Hepatocyte (in vitro differentiated cells): ENCODE measurements at places on chromosomes 1 and 21.

DNA sequence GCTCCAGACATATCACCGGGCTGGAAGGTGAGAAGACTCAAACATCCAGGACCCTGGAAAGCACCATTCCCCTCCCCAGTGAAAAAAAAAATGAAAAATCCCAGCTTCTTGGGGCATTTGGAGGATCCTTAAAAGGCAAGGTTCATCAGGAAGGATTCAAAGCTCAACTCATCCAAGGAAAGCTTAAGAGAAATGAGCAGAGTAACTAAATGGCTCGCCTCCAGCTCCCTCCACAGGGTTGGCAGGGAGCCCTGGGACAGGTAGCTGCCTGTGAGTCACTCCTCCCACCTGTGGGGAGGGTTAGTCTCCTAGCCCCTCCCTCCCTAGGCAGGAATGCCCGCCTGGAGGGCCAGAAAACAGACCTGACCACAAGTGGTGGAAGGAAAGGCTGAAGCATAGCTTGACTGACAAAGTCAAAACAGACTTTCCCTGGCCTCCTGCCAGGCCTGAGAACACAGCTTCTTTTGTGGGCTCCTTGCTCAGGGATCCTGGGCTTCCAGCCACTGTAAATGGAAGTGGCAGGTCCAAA, 712 bp upstream of the LAMB3 start:
- peak; percentile 95 for DNase-seq

DNA sequence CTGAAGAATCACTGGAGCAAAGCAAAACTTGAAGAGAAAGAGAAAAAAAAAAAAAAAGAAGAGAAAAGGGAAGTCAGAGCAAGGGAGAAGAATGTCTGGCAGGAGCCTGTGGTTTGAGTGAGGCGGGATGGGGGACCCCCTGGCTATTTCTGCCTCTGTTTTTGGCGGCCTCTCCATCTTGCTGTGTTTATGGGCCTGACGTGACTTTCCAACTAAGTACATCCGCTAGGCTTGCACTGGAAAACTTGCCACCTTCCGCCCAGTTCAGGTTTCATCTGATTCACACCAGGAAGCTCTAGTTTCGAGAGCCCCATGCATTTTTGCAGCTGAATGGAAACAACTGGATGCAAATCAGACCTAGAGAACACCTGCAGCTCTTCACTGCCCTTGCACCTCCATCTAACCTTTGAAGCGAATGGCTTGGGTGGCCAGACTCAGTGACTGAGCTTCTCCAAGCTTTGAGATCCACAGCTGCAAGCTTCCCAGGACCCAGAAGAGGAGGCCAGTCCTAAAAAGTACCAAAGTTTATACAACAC, 28.0 kb downstream of the TBX15 start:
- DNase-seq = peak; percentile 53

- no peak for DNase-seq
Observed at GRCh38 chr21:37546949-37547614, 180.5 kb downstream of the DYRK1A start.

GRCh38 chr1:217322834-217323233, 308.1 kb downstream of the GPATCH2 start:
- no peak for DNase-seq

GRCh38 chr1:58062635-58063034, 483.9 kb downstream of the OMA1 start:
- DNase-seq = no peak

- no peak for DNase-seq
Observed at GRCh38 chr1:161111527-161111926, 6.3 kb downstream of the PFDN2 start.

GRCh38 chr1:41330588-41331545, 30.4 kb upstream of the FOXO6 start:
- DNase-seq = no peak

DNA sequence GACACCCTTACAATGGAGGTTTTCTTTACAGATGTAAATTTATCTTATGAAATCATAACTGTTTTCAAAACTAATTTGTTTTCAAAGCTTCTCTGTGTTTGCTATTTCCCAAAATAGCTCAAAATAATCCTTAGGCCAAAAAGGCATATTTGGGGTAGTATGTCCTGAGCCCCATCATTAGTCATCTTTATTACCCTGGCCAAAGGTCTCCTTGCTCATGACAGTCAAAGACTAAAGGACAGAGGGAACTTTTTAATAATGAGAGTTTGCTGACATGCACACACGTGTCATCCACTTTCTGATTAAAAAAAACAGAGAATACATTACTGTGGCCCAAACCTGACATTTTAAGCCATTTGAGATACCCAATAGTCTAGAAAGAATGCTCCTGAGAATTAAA, 221.9 kb upstream of the DUSP10 start:
- no peak for DNase-seq

DNA sequence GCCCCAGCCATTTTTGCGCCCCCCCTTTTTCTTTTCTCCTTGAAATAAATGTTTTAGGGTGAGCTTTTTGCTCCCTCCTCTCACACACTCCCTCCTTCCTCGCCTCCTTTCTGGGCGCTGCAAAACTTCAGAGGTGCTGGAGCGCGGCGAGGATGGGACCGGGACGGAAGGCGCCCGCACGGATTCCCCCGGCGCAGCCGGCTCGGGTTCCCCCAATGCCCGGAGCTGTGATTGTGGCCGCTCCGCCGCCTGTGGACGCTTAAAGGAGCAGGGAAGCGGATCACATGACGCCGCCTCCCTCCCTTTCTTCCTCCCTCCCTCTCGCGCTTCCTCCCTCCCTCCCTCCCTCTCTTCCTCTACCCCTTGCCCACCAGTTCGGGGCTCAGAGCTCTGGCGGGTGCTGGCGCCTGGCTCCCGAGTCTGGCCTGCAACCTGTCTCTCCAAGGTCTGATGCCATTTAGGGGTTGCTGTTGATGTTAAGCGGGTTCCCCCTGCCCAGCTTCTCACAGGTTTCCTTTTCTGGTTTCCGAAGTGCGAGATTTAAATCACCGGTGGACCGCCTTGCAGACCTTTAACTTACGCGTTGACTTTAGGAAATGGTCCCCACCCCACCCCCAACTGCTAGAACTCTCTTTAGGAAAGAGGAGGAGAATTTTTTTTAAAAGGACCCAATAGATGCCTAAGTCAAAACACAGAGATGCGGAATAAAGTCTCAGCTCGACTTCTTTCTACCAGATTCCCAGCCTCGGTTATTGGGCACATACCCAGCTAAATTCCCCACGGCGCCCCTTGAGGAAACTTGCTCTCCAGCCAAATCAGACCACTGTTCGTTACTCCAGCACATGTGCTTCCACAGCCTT, at the start of gene WLS:
Gene WLS (minus strand): TSS at position 235 of the 860 bp plus-strand sequence. CDS start 224 bp downstream, at position 11.
- DNase-seq = peak; percentile 91

GRCh38 chr1:165560883-165561656, 17.3 kb downstream of the LRRC52 start:
- no peak for DNase-seq

GRCh38 chr21:35394634-35395369, 345.7 kb upstream of the RUNX1 start:
- no peak for DNase-seq

DNA sequence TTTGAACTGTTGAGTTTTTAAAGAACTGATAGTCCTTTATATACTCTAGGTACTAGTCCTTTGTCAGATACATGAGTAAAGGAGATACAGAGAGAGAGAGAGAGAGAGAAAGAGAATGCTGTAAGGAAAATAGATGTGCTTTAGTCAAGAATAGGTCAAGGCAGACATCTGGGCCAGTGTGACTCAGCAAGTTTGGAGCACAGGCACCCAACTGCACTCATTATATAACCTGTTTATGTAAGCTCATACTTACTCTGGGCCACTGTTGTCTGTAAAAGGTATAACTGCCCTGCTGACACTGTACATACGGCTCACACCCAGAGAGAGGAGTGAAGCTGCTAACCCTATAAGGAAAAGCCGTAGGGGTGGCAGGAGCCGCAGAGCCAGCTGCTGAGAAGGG, 32.2 kb upstream of the AKT3 start:
- no peak for DNase-seq

DNA sequence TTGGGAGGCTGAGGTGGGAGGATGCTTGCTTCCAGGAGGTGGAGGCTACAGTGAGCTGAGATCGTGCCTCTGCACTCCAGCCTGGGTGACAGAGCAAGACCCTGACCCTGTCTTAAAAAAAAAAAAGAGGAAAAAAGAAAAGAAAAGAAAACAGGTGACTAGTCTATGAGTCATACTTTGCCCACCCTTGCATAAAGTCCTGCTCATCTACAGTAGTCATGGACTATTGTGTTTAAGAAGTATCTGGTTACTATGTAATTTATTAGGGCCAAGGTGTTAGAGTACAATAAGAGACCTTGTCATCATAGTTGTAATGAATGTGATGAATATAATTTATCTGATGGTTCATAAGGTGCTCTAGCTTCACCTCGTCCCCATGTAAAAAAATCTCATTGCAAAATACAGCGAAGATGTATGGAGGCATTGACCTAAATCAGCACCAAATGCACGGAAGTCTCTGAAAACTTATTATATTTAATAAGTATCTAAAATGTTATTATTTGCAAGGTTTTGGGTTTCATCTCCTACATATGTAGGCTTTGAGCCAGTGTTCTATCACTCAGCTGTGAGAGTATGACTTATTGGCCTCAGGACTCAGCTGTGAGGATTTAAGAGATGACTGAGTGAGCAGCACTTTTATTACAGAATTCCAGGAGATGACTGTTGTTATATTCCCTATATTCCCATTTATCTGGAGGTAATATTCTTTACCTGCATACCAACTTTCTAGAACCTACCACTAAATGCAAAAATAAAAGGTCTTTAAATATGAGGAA, 19.9 kb upstream of the KCNJ6 start:
- no peak for DNase-seq

GRCh38 chr1:9653210-9653490, 1.6 kb downstream of the PIK3CD start:
- no peak for DNase-seq

GRCh38 chr1:75616436-75617433, 5.8 kb upstream of the SLC44A5 start:
- DNase-seq = peak; percentile 61

- DNase-seq = no peak
Observed at GRCh38 chr21:27261676-27262075, 294.8 kb upstream of the ADAMTS5 start.

DNA sequence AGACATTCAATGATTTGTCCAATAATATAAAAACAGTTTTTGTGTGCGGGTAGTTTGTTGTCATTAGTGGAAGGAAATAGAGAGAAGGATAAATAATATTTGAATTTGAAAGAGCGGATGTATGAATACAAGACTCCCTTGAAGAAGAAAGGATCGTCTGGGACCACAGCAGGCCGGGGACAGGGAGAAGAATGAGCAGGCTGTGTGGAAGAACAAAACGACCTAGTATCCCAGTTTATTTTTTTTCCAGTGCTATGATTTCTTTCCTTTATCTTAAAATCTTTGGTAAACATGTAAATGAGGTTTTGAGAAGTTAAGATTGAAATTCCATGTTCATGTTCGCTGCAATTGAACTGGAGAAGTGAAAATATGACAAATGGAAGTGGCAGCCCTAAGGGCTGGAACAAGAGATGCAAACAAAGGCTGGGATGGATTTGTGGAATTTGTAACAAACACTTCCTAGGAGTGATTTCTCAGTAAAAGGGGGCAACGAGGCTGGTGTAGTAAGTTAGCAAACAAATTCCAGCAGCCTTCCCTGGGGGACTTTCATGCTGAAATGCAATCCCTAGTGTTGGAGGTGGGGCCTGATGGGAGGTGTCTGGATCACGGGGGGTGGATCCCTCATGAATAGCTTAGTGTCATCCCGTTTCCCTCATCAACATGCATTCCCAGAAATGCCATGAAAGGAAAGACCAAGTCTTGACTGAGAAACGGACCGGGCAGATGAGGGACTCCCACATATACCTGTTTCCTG, 10.2 kb upstream of the IFI16 start:
- peak; percentile 87 for DNase-seq

- peak; percentile 94 for DNase-seq
Observed at GRCh38 chr21:31866077-31866511, 6.7 kb upstream of the HUNK start.

DNA sequence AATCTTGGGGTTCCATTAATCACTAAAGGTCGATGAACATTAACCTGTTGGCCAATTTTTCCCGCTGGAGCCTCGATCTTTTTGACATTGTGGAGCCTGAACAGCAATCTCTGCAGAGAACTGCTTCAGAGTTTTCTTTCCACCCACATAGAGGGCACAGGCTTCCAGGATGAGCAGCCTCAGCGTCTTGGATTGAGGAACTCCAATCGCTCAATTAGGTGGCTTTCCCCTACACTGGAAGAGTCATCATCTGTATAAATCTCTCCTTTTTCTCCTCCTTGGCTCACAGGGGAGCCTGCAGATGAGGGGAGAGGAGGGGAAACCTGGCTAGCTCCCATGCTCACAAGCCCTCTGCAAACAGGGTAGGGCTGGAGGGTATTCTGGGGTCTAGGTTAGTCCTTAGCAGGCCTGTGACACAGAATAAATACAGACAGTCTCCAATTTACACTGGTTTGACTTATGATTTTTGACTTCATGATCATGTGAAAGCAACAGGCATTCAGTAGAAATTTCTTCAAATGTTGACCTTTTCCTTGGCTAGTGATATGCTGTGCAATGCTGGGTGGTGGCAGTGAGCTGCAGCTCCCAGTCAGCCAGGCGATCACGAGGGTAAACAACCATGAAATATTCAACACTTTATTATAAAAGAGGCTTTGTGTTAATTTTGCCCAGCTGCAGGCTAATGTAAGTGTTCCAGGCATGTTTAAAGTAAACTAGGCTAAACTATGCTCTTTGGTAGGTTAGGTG, 80.8 kb downstream of the PGBD5 start:
- DNase-seq = no peak

DNA sequence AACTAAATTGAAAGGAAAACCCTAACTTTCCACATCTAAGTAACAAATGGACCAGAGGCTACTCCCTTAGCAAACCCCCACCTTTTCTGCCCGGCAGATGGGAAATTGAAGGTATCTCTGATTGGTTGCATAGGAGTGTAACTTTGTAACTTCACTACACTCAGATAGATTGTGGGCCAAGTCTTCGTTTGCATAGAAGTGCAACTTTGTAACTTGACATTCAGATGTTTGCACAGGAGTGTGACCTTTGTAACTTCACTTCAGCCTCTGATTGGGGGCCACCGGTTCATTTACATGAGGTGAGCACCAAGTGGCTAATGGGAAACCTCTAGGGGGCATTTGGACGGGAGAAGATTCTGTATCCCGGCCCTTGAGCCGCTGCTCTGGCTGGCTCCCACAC, 59.4 kb downstream of the C1orf94 start:
- peak; percentile 33 for DNase-seq

DNA sequence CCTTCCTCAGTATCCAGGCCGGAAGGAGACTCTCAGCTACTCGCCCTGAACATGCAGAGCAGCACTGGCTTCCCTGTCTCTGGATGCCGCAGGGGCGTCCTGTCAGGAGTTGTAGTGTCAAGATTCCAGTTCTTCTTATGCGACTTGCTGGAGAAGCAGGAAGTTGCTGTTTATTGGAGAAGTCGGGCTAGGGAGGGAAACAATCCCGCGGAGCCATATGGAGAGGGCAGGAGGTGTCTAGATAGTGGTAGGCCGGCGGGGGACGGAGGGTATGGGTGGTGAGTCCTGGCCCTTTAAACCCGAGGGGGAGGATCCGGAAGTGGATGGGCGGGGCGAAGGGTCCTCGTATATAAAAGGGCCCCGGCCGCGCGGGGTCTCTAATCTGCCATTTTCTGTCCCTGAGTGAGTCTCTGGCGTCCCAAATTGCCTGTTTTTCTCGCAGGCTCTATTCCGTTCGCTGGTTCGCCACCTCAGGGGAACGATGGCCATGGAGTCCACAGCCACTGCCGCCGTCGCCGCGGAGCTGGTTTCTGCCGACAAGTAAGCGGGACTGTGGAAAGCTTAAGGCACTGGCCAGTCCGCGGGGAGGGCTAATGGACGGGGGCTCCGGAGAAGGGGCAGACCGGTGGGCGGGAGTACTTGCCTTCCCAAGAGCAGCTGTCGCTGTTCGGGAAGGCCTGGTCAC, at the start of gene NASP:
Gene NASP (plus strand): TSS at position 376 of the 685 bp plus-strand sequence. CDS start 106 bp downstream, at position 482.
- DNase-seq = peak; percentile 93
